ENCODE measurements at places on chromosomes 5 and 9.

GRCh38 chr9:113520109-113520642 is 56.6 kb downstream of the RGS3 start:
- DNase-seq: no peak

GRCh38 chr5:140549237-140550144 is 2.0 kb downstream of the EIF4EBP3 start:
- peak; percentile 50 for DNase-seq

DNA sequence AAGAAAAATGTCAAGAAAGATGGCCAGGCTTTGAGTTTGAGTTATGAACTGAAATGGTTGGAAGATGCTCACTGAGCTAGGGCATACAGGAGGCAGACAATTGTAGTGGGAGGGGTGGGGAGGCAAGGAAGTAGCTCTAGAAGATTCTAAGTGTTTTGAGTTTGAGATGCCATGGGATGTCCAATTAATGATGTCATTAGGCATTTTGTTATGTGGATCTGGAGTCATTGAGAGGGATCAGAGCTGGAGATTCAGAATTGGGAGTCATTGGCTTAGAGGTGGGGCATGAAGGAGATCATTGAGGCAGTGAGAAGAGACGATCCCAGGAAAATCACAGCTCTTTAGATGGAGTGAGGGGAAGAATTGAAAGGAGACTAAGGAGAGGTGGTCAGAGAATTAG is 111.5 kb upstream of the ZNF618 start:
- no peak for DNase-seq

DNA sequence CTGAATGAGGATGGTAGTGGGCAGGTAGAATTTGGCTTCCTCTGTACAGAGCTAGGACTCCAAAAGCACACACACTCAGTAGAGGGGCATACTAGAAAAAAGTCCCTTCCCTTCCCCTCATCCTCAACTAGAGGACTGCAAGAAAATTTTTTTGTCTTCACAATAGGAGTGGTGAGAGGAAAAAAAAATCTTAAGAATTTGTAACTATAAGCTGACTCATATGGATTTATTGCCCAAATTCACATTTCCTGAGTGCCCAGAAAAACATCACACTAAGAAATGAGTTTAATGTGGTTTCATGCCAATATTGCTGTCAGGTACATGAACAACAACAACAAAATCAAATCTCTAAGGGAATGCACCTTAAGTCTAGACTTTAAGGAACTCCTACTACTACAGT is 43.7 kb downstream of the RANBP6 start:
- no peak for DNase-seq

DNA sequence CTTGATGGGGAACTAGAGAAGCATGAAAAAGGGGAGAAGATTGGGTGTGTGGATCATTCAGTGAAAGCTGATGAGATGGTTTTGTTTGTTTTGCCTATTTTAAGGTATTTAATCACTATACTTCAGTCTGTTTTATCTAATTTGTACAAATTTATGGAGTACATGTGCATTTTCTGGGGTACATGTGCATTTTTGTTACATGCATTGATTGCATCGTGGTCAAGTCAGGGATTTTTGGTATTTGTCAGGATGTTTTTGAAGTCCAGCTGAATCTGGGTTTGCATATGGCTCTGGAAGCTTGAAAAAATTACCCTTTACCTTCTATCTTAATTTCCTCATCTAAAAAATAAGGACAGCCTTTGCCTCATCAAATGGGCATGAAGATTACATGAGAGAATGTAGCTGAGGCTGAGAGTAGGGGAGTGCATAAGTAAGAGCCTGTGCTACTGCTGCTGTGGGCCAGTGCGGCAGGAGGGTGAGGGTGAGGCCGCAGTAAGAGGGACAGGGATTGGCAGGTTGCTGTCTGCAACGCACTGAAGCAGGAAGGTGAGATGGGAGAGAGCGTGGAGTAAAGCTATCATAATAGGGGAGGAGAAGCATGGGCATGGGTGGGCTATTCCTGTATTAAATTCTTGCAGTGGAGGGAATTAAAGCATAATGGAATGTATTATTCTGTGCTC is 139.8 kb downstream of the NPR3 start:
- no peak for DNase-seq

GRCh38 chr5:170306381-170306831 is 8.8 kb upstream of the LCP2 start:
- DNase-seq: peak; percentile 51

GRCh38 chr9:121698627-121699570 is 47.5 kb downstream of the DAB2IP start:
- peak; percentile 14 for DNase-seq

GRCh38 chr9:16230731-16231130 is 639.7 kb downstream of the BNC2 start:
- DNase-seq: no peak

- no peak for DNase-seq
Observed at GRCh38 chr9:20041697-20042081, 252.9 kb upstream of the SLC24A2 start.

DNA sequence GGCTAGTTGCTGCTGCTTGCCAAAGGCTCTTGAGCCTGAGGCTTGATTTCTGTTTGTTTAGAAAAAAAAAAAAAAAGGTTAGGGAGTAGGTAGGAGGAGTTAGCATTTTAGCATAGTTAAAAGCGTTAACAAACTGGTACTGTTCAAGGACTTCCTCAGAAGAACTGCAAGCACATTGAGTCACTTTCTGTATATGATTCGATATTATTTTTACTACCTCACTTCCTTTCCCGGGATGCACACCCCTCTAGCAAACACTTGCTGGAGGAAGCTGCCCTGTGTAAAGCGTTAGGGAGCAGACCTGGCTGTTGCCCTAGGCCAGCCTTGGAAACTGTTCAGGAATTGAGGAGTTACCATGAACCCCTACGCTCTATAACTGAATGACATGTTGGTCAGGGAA is 15.7 kb upstream of the CEP120 start:
- DNase-seq: no peak

DNA sequence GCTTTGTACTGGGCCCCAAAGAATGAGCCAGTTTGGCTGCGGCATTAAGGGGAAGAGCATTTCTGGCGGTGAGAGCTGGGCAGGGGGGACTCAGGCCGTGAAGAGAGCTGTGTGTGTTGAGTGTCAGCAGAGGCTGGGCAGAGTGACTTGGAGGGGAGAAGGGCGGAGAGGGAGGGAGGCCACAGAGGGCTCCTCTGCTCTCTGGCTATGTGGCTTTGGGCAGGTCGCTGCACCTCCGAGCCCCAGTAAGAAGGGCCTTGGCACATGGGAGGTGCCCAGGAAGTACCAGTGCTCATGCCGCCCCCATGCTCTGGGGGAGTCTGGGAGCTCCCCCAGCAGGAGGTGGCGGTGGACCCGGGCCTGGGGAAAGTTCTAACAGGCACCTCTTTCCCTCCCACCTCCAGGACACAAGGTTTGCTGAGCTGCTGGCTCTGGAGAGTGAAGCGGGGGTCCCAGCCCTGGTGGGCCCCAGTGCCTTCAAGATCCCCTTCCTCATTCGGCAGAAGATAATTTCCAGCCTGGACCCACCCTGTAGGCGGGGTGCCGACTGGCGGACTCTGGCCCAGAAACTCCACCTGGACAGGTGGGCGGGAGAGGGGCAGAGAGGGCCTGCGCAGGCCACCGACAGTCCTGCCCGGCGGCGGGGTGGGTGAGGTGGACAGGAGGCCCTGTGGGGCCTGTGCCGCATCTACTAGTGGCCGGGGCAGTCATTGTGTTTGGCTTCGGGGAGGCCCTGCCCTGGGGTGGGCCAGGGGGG is 20.1 kb downstream of the HK3 start:
- DNase-seq: no peak

DNA sequence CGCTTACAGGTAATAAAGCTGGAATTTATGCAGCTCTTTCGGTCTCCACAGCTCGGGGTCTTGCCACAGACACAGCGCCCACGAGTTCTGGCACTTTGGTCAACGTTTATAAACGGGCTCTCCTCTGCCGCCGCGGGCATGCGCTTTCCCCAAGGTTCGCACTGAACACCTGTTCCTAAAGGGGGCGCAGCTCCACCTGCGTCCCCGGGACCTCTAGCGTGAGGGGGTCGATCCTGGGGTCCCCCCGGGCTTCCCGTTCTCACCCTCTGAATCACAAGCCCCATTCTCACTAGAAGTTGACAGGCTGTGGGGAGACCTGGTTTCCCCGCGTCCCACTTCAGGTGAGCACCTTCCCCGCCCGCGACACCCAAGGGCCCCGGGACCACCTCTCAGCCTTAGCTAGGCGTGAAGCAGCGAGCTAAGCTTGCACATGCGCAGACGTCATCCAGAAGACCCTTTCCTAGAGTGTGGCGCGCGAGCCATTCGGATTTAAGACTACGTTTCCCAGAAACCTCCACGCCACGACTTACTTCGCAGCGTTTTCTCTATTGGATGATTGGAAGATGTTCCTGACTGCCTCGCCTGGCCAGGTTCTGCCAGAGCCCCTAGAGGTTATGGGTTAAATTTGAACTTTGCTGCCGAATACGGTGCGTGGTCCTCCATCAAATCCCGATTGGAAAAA is 21.3 kb upstream of the ZNF782 start:
- DNase-seq: no peak

GRCh38 chr5:141654298-141654697 is 3.1 kb upstream of the FCHSD1 start:
- DNase-seq: no peak

- DNase-seq: no peak
Observed at GRCh38 chr5:174559141-174559540, 165.2 kb upstream of the MSX2 start.

DNA sequence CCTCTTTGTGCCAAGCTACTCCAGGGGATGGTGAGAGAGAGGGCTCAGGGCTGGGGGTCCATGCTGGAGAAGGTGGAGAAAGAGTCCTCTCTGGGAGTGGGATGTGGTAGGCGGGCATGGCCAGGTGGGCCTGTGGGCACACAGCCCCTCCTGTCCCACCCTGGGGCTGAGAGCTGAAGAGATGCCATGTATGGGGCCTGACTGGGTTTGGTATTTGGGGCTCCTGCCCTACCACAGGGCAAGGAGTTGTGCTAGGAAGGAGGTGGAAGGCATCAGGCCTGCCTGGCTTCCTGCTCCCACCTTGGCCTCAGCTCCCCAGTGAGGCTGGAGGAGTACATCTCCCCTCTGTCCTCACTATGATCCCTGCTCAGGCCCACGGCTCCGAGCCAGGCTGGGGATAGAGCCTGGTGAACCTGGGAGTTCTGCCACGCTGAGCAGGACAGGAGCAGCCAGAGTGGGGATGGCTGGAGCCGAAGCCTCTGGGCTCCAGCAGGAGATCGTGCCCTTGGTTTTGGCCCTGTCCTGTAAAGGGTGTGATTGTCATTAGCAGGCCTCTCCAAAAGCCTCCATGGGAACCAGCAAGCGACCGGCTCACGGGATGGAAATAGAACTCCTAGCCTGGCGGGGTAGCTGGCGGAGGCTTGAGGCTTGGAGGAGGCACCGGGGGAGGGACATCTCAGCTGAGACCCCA is 75.5 kb downstream of the CACNA1B start:
- no peak for DNase-seq

DNA sequence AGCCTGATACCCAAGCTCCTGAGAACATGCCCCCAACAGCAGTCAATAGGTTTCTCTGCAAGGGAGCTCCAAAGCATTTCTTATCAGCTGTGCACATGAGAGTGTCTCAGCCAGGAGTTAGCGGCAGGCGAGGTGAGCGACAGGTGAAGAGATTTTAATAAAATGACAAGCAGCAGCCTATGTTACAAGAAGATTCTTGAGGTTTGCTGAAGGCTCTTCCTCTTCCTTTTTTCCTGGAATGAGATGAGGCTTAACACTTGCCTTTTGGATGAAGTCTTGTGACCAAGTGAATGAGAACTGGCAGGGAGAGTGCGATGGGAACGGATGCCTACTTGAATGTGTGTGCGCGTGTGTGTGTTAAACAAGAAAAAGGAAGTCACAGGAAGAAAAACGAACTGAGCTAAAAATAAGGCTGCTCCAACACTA is 76.1 kb downstream of the SHB start:
- peak; percentile 21 for DNase-seq

GRCh38 chr5:161545344-161546094 is 1.0 kb downstream of the GABRB2 start:
- DNase-seq: no peak

DNA sequence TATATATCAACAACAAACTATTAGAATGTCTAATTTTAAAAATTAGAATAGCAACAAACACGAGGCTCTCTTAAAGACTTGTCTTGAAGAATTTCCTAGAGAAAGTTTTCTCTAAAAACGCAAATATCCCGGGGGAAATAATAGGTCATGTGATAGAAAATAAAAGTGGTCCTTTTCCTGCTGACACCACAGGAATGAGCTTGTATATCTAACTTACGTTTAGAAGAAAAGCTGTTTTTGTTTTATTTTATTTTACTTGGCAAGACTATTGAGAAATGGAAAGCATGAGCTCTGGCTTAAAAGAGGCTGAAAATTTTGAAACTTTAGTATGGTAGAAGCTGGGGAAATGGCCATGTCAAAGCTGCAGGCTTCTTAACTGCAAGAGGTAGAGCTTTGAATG is 465.0 kb downstream of the AGTPBP1 start:
- no peak for DNase-seq

DNA sequence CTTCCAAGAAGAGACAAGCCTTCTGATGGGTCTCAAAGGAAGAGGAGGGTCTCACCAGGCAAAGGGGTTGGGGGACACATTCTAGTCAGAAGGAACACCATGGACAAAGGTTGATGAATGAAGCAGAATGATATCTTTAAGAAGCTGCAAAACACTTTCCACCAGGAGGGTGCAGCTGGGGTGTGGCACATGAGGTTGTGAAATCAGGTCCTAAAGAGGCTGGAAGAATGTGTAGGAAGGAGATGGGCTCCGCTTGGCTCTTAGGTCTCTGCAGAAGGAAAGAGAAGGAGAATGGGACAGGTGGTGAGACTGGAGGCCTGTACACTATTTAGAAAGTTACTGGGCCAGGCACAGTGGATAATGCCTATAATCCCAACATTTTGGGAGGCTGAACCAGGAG is 328.6 kb downstream of the PDE4D start:
- no peak for DNase-seq

DNA sequence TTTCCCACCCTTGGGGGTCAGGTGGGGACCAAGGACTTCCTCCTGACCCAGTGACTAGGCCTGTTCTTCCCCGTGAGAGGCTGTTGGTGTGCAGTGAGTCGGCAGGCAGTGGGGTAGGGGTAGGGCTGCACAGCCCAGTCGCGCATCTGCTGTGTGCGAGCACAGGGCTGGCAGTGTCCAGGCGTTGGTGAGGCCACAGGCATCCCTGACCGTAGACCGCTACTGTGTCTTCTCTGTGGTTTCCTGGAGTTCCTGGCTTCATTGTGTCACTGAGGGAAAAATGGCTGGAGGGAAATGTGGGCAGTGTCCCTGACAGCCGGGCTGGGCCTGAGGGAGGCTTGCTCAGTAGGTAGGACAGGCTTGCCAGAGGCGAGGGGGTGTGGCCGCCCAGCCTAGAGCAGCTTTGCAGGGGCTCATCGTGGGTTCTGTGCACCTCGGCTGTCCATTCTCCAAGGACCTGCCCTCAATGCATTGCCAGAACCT is 95.4 kb downstream of the CACNA1B start:
- no peak for DNase-seq

- no peak for DNase-seq
Observed at GRCh38 chr5:133383580-133383939, 228.8 kb downstream of the FSTL4 start.

GRCh38 chr9:128713411-128713780 is 10.5 kb downstream of the ZDHHC12 start:
- DNase-seq: no peak

GRCh38 chr9:73237140-73237539 is 85.5 kb downstream of the ANXA1 start:
- DNase-seq: no peak

- DNase-seq: no peak
Observed at GRCh38 chr5:173714551-173715428, 98.3 kb upstream of the BOD1 start.

Data from GF-D8 (cell line).